ENCODE measurements at places on chromosomes 16 and 17. TPM values are rescaled to one million over a fixed set of nuclear protein-coding genes. Genes with fewer than 3 reads are reported as not detected.

Gene MYCBPAP
- total RNA-seq, result 0.40 TPM

Gene WFDC1
- 1.1 TPM for total RNA-seq

Gene LITAFD
- not detected for total RNA-seq

Gene LHX1
- not detected for total RNA-seq

Gene CCL22
- 0.20 TPM for total RNA-seq

Gene SCO1
- total RNA-seq, result 17.3 TPM

Gene KRTAP4-1
- total RNA-seq, result not detected

Gene ARL2BP
- total RNA-seq, result 43.4 TPM

Gene SLC5A10
- 0.64 TPM for total RNA-seq

Gene C16orf92
- total RNA-seq, result not detected

Gene PFN1
- total RNA-seq, result 455 TPM

Gene DERL2
- 35.0 TPM for total RNA-seq

Gene HBA1
- total RNA-seq, result 7.9 TPM

Gene ARHGDIG
- not detected for total RNA-seq

Gene PLA2G10
- total RNA-seq, result not detected

Gene KRT32
- total RNA-seq, result 0.80 TPM

Gene SCGB1C2
- not detected for total RNA-seq

Gene ATMIN
- total RNA-seq, result 30.1 TPM

Gene TMEM220
- total RNA-seq, result 4.0 TPM

Gene PLSCR3
- 23.1 TPM for total RNA-seq

Gene UMOD
- not detected for total RNA-seq

Gene CDH11
- total RNA-seq, result 3.8 TPM

Gene KRT36
- not detected for total RNA-seq

Gene CPHXL2
- total RNA-seq, result not detected

Gene KRTAP1-5
- total RNA-seq, result not detected

Gene CIITA
- total RNA-seq, result 4.5 TPM

Gene PRDM7
- not detected for total RNA-seq

Gene MYO15A
- total RNA-seq, result 0.44 TPM

Gene SDR42E2
- total RNA-seq, result not detected

Gene CCL4L2
- total RNA-seq, result not detected

Gene FOXN1
- total RNA-seq, result 14.8 TPM

Gene MYL11
- 2.2 TPM for total RNA-seq

Gene C17orf67
- 0.52 TPM for total RNA-seq

Gene CNGB1
- 0.32 TPM for total RNA-seq

Gene C16orf46
- not detected for total RNA-seq

Gene CYBA
- total RNA-seq, result 66.3 TPM

Gene CALB2
- 3.2 TPM for total RNA-seq

Gene CA5A
- total RNA-seq, result not detected

Gene CMTR2
- total RNA-seq, result 18.7 TPM

Gene C17orf50
- total RNA-seq, result not detected

Gene PNMT
- total RNA-seq, result 1.1 TPM

Gene ZNF500
- 5.2 TPM for total RNA-seq

Gene CTDNEP1
- 87.6 TPM for total RNA-seq

Gene SGCA
- 0.64 TPM for total RNA-seq

Gene CDT1
- 21.6 TPM for total RNA-seq

Gene SLC25A19
- total RNA-seq, result 9.2 TPM

Gene TEX19
- not detected for total RNA-seq

Gene MAF
- total RNA-seq, result 27.2 TPM

Gene TMEM114
- total RNA-seq, result not detected

Gene CDH8
- 0.48 TPM for total RNA-seq

Gene TMIGD1
- not detected for total RNA-seq

Gene MYOCD
- 1.3 TPM for total RNA-seq

Gene HASPIN
- 3.4 TPM for total RNA-seq

Gene KRT15
- total RNA-seq, result 2,810 TPM
